ENCODE measurements at places on chromosomes 3 and 15. TPM values are rescaled to one million over a fixed set of nuclear protein-coding genes. Genes with fewer than 3 reads are reported as not detected.

DNA sequence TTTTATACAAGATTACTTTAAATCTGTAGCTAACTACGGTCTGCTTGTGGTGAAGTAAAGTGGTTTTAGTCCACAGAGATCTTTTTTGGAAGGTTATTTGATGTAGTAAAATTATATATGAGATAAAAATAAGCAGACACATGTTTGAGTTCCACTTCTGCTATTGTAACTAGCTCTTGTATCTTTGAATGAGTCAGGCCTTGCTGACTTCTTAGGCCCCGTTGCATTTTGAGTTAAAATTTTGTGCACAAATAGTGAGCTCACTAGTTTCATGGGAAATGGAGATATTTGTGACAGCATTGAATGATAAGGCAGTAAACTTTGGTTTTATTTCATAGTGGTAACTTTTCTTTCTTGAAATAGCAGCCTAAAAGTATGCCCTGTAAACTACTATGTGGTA lies 42.6 kb downstream of the ARIH1 start:
- DNase-seq = no peak

The SPTBN5 gene
- polyA plus RNA-seq = not detected

GRCh38 chr15:40854161-40854560 lies 10.3 kb downstream of the SPINT1 start:
- no peak for DNase-seq

DNA sequence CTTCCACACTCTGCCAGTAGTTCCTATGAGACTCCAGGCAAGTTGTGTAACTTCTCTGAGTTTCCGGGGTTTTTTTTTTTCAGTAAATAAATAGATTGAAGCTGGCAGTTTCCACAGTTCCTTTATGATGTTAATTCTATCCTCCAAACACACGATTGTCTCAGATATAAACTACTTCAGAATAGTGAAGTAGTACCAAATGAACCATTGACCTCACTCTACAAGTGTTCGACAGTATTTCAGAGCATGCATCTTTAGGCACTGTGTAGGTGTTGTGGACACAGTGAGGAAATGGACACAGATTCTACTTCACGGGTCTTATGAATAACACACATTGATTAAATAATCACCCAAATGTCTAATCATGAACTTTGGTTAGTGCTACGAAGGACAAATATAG lies 136.1 kb upstream of the IGSF10 start:
- no peak for DNase-seq

DNA sequence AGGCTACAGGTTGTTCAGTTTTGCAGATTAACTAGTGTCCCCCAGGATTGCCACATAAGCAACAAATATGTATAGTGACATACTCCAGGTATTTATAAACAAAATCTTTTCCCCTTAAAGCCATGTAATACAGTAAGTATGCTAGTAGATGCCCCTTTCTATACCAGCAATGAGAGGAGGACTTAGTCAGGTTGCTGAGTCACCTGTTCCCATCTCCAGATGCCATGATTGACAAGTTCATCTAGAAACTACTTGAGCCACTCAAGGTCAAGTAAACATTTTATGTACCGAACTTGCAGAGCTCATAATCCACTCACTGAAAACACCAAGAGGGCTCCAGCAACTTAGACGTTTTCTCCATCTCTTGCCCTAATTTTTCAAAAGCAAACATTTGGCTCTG lies 18.2 kb downstream of the SLC9A9 start:
- DNase-seq = no peak

DNA sequence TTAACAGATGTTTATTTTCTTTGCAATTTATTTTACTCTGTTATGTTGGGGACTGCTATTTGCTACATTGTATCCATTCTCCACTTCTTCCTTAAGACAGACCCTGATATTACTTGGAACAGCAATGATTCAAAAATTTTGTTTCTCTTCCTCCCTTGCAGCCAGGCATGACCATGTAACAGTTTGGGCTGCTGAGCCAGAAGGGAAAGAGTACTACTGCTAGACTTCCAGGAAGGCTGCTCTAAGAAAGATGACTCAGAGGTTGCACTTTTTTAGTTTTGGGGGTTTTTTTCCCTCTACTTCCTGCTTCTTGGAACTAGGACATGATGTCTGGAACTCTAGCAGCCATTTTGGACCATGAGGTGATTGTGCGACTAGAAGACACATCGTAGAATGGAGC lies 10.3 kb downstream of the PRR20G start:
- DNase-seq = no peak

DNA sequence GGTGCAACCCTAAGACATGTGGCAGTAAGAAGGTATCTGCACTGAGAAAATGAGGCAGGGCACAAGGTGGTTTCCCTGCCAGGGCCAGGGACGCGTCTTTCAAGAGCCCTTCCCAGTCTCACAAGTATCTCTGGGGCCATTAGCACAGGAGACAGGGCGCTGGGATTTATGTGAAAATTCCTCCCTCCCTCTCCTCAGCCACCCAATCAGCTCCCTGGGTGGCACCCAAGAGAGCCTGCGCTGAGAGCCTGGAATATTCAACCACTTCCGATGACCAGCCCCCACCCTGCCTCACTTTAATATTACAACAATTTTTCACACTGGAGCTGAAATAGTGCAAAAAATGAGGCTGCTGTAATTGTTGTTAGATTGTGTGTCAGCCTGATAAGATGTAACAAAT lies 26.1 kb downstream of the SEC61A1 start:
- no peak for DNase-seq

DNA sequence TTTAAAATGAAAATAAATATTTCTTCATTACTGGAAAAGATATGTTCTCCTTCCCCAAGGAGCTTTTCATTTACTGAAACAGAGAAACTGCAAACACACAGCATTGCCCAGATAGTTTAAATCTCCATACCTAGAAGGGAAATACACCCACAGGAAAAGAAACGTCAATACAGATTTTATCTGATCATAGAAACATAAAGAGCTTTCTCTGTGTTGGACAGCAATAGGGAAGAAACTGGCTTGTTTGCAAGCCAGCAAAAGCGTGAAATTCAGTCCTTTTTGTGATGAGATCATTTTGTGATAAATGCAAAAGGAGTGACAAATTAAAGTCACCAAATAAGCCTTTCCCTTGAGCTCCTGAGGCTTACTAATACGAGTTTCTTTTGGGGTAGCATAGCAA lies 398.0 kb downstream of the TIGIT start:
- no peak for DNase-seq
